Activated CD4-positive, alpha-beta memory T cell treated with anti-CD3 and anti-CD28 coated beads, Interleukin-2, amount 10 ng/mL, durations not matched to agents 7 days and 5 days (primary cell): ENCODE measurements at places on chromosomes 3 and 15. TPM values are rescaled to one million over a fixed set of nuclear protein-coding genes. Genes with fewer than 3 reads are reported as not detected.
A peak's percentile ranks its signal among the peaks of the same experiment; 100 is the strongest.

GRCh38 chr3:128616516-128617269 lies 33.9 kb downstream of the RPN1 start:
- peak overlapping the region; percentile 94 for H3K4me3 ChIP-seq
- no peak for DNase-seq
- H3K4me1 ChIP-seq, result peaks cover 46% of the 10 kb centered on the region
- H3K27ac ChIP-seq, result peak overlapping the region; percentile 88
- no peaks in the 10 kb centered on the region for H3K27me3 ChIP-seq
- peaks cover 40% of the 10 kb centered on the region for H3K36me3 ChIP-seq

GRCh38 chr15:38814891-38815290 lies 250.3 kb upstream of the RASGRP1 start:
- no peak for DNase-seq
- no peaks in the 10 kb centered on the region for H3K27me3 ChIP-seq
- no peak overlapping the region for H3K4me3 ChIP-seq
- H3K36me3 ChIP-seq, result no peaks in the 10 kb centered on the region

DNA sequence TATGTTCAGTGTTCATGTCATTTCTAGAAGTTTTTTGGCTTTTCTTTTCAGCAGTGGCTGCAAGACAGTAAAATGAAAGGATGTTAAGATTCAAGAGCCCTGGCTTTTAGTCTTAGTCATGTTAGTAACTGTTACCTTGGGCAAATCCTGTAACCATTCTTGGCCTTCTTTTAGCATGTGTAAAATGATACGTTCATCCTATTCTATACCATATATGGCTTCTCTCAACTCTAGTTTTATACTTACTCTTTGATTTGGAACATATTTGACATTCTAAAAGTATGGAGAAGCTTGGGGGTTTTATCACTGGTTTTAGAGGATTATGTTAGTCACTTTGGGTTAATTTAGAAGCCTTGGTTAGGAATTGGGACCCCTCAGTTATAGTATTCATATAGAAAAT lies 20.1 kb downstream of the GTF2E1 start:
- no peaks in the 10 kb centered on the region for H3K27me3 ChIP-seq
- DNase-seq, result no peak
- H3K4me3 ChIP-seq, result no peak overlapping the region
- H3K27ac ChIP-seq, result no peak overlapping the region
- H3K4me1 ChIP-seq, result peaks cover 27% of the 10 kb centered on the region

GRCh38 chr15:75857886-75858285 lies 14.6 kb downstream of the UBE2Q2 start:
- H3K27ac ChIP-seq, result no peak overlapping the region
- H3K4me3 ChIP-seq, result no peak overlapping the region
- peaks cover 31% of the 10 kb centered on the region for H3K4me1 ChIP-seq
- no peak for DNase-seq
- no peaks in the 10 kb centered on the region for H3K27me3 ChIP-seq

The SLC2A2 gene
- total RNA-seq, result not detected

DNA sequence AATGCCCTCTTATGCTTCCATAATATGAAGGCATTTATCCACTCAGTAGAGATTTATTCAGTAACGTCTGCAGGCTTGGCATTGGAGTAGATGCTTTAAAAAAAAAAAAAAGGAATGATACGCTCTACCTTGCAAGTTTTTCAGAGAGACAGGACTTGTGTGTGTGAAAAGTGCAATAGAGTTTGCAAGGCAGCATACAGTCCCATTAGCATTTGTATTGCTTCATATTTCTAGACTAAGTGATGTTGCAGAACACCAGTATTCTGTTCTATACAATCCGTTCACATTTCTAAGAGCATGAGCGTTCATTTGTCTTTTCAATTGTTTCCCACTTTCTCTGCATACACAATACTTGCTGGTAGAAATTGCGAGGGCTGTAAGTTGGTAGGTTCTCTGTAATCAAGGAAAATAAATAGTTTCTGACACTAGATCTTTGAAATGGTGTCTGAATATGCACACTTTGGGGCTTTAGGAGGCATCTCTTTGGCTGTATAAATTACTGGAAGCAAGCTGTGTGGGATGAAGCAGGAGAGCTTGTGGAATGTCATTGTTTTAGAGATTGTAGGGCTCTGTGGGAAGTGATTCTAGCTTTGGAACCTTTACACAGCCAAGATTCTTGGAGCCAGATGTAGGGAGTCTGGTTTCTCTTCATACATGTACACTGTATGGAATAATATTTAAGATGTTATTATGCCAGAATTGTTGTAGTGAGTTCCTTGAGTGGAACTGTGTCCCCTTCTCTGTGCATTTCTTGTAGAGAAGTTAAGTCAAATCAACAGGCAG lies 262.7 kb downstream of the FEZF2 start:
- no peak overlapping the region for H3K4me3 ChIP-seq
- no peaks in the 10 kb centered on the region for H3K36me3 ChIP-seq
- no peaks in the 10 kb centered on the region for H3K27me3 ChIP-seq
- no peak for DNase-seq

The PARP3 gene
- 13.9 TPM for total RNA-seq

The DCUN1D1 gene
- 63.1 TPM for total RNA-seq

- H3K4me1 ChIP-seq, result no peaks in the 10 kb centered on the region
- H3K27ac ChIP-seq, result no peak overlapping the region
- no peaks in the 10 kb centered on the region for H3K27me3 ChIP-seq
- H3K36me3 ChIP-seq, result no peaks in the 10 kb centered on the region
Measured at GRCh38 chr3:137332297-137332696, 374.5 kb downstream of the IL20RB start.

DNA sequence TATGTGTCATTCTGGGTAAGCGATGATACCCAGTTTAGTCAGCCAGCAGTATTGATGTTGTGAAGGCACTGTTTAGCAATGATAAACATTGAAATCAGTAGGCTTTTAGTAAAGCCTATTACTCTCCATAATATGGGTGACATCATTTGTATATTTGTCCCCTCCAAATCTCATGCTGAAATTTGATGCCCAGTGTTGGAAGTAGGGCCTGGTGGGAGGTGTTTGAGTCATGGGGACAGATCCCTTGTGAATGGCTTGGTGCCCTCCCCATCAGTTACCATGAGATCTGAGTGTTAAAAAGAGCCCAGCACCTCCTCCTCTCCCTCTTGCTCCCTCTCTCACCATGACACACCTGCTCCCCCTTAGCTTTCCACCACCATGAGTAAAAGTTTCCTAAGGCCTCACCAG lies 31.4 kb upstream of the FAN1 start:
- no peaks in the 10 kb centered on the region for H3K36me3 ChIP-seq
- no peak overlapping the region for H3K27ac ChIP-seq
- no peak overlapping the region for H3K4me3 ChIP-seq
- no peaks in the 10 kb centered on the region for H3K4me1 ChIP-seq
- no peak for DNase-seq

DNA sequence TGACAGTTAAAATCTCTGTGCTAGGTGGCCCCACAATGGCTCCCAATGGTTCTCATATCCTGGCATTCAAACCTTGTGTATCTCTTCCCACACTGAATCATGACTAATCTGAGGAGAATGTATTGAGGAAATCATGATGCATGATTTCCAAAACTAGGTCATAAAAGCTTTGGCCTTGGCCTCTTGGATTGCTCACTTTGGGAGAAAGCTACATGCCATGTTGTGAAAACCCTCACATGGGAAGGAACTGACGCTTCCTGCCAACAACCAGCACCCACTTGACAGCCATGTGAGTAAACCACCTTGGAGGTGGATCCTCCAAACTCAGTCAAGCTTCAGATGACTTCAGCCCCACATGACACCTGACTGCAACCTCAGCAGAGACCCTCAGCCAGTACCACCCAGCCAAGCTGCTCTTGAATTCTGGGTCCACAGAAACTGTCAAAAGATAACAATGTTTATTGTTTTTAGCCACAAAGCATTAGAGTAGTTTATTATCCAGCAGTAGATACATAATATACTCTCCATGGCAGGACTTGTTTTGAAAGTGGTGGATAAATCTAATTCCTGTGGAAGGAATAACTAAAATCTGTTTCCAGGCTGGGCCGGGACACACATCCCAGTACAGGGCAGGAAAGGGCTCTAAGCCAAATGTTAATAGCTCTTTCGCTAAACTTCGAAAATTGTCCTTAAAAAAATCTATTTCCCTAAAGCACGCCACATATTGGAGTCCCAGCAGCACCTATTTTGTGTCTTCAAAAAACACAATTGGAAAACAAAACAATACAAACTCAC lies 1.0 kb upstream of the ZNF620 start:
- H3K27me3 ChIP-seq, result peaks cover 3% of the 10 kb centered on the region
- no peak overlapping the region for H3K27ac ChIP-seq
- peaks cover 34% of the 10 kb centered on the region for H3K4me1 ChIP-seq
- H3K36me3 ChIP-seq, result peaks cover 17% of the 10 kb centered on the region

- DNase-seq, result no peak
- peaks cover 16% of the 10 kb centered on the region for H3K27me3 ChIP-seq
- H3K4me1 ChIP-seq, result no peaks in the 10 kb centered on the region
- H3K27ac ChIP-seq, result no peak overlapping the region
Measured at GRCh38 chr3:66989860-66990696, 8.0 kb upstream of the KBTBD8 start.

The FBN1 gene
- total RNA-seq, result 1.3 TPM

The HHLA2 gene
- 11.6 TPM for total RNA-seq

DNA sequence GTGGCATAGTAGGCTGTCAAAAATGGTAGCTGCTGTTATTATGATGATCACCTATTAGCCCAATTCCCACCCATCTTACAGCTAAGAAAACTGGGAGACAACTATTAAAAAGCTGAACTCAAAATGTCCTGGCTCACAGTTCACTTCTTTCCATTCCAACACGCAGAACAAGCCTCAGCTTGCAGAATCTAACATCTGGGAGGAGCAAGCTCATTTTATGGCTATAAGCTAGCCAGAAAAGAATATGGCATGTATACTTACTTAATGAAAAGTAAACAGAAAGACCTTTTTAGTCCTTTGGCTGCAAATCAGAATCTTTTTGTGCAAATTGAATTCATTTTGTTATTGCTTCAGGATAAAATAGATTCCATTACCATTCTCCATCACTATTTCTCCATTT lies 34.8 kb upstream of the CFAP20DC start:
- H3K36me3 ChIP-seq, result no peaks in the 10 kb centered on the region
- no peak for DNase-seq
- peaks cover 15% of the 10 kb centered on the region for H3K27me3 ChIP-seq

GRCh38 chr3:103083848-103084631 lies 649.2 kb downstream of the ZPLD1 start:
- no peak overlapping the region for H3K4me3 ChIP-seq
- no peak for DNase-seq
- H3K27ac ChIP-seq, result no peak overlapping the region
- H3K4me1 ChIP-seq, result no peaks in the 10 kb centered on the region

The PLCB2 gene
- total RNA-seq, result 140 TPM

DNA sequence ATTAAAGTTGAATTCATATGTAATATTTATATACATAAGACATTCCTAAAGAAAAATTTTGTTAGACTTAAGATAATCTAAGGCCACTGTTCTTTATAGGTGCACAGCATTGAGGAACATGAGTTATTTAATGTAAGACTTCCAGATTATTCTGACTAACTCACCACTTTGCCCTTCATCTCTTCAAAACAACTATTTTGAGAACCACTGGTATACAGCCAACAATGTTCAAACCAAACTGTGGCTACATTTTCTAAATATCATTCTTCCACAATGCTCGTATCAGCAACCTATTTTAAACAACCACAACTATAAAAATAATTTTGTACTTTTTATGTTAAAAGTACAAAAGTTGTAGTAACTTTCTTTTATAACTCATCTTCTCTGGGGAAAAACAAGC lies 199.8 kb upstream of the ALCAM start:
- DNase-seq, result no peak
- no peaks in the 10 kb centered on the region for H3K27me3 ChIP-seq
- H3K36me3 ChIP-seq, result no peaks in the 10 kb centered on the region
- H3K4me3 ChIP-seq, result no peak overlapping the region
- no peak overlapping the region for H3K27ac ChIP-seq

GRCh38 chr3:1092771-1093170 lies at the start of gene CNTN6:
Gene CNTN6 (plus strand): TSS chr3:1093024. CDS start chr3:1148009, 54,985 bp downstream.
- H3K4me1 ChIP-seq, result no peaks in the 10 kb centered on the region
- H3K36me3 ChIP-seq, result no peaks in the 10 kb centered on the region
- DNase-seq, result no peak
- H3K4me3 ChIP-seq, result no peak within 1 kb of the TSS

DNA sequence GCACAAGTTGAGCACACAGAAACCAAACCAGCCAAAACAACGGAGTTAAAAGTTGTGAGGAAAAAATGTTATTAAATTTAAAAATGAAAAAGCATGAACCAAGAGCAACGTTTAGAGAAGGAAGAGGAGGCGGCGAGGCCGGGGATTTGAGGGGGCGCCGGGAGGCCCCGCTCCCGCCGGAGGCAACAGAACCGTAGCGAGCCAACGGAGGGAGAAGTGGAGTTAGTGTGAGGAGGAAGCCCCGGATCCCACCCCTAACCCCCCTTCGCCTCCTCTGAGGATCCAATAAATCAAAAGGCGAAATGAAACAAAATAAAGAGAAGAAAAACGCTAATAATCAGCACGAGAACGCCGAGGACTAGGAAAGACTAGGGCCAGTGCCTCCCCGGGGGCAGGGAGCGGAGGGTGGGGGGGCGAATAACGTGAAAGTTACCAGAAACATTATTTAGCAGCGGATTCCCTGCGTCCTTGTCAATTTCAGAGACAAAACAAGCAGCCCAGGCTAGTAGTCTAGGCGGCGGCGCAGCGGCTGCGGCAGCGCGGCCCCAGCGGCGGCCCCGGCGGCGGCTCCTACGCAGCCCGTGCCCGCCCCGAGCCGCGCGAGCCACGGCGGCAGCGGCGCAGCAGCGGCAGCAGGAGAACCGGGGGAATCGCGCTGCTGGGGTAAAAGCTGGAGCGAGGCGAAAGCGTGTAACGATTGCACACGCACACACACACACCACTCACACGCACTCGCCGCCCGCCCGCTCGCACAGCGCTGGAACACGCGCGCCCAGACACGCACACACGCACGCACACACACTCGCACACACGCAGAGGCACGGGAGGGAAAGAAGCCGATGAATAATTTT lies 1.7 kb downstream of the MEIS2 start:
- no peak overlapping the region for H3K27ac ChIP-seq
- peaks cover 88% of the 10 kb centered on the region for H3K27me3 ChIP-seq
- peak overlapping the region; percentile 49 for H3K4me3 ChIP-seq
- DNase-seq, result no peak
- peaks cover 37% of the 10 kb centered on the region for H3K4me1 ChIP-seq

The MITF gene
- total RNA-seq, result not detected
